ENCODE measurements at places on chromosomes 4 and X. TPM values are rescaled to one million over a fixed set of nuclear protein-coding genes. Genes with fewer than 3 reads are reported as not detected.
A peak's percentile ranks its signal among the peaks of the same experiment; 100 is the strongest.

- DNase-seq = no peak
These were observed 98.6 kb upstream of the NKX1-1 start for GRCh38 chr4:1504595-1505500.

Gene CT47B1
- not detected for total RNA-seq

DNA sequence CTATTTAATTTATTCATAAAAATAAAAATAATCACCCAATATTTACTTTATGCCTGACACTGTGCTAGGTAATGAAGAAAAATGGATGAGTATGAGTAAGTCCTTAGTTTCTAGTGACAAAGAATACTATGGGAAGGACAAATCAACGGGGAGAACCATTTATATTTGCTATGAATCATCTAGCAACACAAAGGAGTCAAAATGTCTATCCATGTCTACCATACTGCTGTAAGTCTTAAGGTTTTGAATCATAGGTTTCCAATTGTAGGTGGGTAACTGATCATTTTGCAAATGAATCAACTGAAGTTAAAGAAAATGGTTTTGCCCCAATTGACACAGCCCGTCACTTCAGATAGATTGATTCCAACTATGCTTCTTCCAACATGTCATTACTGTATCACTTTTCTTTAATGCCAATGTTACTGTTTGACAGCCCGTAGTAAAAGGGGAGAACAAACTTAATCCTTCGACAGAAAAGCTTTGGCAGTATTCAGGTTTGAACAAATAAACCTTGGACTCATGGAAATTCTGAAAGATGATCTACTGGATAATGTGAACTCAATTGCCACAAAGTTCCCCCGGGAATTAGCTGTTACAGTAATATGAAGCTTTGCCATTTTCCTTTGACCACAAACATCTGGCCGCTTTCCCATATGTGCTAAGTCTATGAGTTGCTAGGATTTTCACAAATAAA is 3.2 kb downstream of the TDO2 start:
- DNase-seq = no peak

Gene HSD17B13
- total RNA-seq = 0.16 TPM

Gene TIMM8A
- 25.5 TPM for total RNA-seq

DNA sequence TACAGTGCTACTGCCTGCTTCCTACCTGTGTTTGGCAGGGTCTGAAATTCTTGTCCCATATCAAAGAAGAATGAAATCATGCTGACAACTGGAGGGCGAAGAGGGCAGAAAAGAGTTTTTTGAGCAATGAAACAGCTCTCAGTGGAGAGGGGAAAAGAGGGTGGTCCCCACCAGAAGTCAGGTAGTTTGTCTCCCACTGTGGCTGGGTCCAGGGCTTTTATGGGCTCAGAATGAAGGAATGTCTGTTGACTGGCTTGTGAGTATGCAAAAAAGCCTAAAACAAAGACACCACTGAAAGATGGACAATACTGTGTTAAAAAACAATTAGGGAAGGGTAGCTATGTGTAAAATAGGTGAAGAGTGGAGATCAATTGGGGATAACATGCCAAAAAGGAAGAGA is 115.0 kb downstream of the ADAM29 start:
- no peak for DNase-seq

DNA sequence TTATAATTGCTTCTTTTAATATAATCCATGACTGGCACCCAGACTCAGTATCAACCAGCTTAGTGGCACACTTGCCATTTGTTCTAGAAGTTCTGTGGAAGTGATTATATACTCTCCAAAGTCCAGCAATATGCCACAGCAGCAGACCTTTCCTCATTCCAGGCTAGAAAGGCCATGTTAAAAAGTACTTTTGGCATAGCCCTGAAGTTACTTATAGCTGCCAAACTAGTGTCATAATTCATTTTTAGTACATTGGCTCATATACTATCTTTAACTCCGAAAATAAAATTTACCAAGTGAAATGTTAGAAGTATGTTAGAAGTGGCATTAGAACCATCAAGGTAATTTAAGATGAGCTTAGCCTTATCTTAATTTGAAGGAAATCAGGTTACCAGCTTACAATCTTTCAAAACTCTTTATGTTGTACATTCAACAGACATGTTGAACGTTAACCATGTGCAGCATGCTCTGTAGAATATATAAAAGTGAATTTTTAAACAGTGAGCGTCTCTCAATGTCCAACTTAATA is 714.2 kb upstream of the LCORL start:
- DNase-seq = no peak

Gene CT45A5
- total RNA-seq = not detected

- DNase-seq = no peak
These were observed 128.8 kb downstream of the GPAT3 start for GRCh38 chr4:83664741-83665140.

DNA sequence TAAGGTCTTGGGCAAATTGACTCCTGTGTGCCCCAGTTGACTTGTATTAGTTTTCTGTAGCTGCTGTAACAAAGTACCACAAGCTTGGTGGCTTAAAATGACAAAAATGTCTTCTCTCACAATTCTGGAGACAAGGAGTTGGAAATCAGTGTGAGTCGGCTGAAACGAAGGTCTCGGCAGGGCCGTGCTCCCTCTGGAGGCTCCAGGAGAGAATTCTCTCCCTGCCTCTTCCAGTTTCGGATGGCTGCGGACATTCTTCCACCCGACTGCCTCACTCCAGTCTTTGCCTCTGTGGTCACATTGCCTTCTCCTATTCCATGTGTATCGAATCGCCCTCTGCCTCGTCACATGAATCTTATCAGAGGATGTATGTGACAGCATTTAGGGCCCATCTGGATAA is 66.0 kb upstream of the PHOX2B start:
- no peak for DNase-seq

DNA sequence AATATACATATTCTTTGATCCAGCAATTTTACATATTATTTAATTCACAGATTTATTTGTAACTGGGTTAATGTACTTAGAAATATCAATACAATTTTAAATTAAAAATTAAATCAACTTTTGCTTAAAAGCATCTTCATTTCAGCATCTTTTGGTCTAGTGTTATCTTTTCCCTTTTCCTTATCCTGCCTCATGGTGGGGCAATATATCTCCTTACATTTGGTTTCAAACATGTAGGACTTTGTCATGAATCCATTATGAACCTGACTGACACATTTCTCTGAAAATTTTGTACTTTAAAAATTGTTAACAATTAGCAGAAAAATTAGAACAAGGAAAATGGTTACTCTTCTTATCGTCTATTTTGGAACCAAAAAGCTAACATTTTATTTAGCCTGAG is 42.8 kb upstream of the ANK2 start:
- no peak for DNase-seq

DNA sequence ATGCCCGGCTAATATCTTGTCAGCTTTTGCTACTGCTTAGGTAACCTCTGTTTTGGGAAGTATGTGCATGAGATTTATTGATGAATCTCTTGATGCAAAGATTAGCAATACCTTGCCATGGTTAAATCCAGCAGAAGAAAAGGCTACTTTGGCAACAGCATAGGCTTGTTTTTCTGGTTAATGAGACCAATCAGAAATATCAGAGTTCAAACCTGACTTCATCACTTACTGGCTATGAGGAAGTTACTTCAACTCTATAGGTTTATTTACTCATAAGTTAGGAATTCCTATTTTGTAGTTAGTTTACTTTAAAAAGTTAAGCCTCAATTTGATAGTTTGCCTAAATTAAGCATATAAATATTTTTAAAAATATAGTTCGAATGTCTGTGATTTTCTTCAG is 93.1 kb downstream of the PDLIM5 start:
- DNase-seq = no peak

Gene SPIN2A
- 0.84 TPM for total RNA-seq

- DNase-seq = no peak
These were observed 41.9 kb upstream of the MXD4 start for GRCh38 chr4:2303686-2304320.

Gene MTNR1A
- total RNA-seq = not detected

Gene MSANTD1
- 0.64 TPM for total RNA-seq

DNA sequence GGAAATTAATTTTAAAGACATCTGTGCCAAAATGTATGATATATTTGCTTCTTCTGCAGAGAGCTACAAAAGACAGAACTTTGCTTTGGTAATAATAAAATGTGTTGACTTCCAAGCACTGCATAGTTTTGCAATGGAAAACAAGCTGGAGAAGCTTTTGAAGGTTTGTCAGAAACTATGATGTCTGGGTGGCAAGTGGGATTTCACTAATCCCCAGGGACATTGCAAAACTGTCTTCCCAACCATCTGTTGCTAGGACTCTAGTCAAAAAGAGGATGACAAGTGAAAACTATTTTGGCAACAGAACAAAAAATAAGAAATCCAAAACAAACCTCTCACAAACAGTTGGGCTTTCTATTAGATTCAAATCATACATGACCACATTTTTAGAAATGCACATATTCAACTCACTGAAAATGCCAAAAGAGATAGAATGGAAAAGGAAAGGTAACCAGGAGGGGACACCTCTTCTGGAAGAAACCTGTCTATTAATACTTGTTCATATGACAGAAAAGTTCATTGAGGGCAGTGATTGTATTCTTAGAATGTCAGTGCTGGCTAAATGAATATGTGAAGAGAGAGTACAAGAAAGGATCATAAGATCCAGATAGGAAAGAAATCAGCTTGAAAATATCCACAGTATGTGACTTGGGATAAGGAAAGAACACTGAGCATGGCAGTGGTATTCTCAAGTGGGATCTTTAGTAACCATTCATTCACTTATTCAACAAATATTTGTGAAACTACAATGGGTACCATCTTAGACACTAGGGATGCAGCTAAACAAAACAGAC is 228.0 kb downstream of the RASL11B start:
- no peak for DNase-seq

GRCh38 chr4:142683503-142683902 is 162.6 kb downstream of the INPP4B start:
- DNase-seq = no peak

DNA sequence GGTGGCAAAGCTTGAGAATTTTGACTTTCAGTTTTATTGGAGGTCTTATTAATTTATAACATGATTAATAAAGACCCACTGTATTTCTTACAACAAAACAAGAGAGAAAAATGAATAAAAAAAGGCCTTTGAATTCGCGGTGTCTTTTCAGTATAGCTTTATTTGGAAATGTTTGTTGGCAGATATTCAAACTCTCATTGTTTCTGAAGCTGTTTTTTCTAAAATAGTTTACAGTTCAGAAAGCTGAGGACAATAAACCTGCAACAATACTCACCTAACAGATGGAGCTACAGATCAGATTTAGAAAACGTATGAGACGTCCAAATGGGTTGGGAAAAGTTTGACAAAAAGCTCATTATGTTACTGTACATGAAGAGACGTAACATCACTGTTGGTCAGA is 2.4 kb upstream of the SPARCL1 start:
- no peak for DNase-seq

DNA sequence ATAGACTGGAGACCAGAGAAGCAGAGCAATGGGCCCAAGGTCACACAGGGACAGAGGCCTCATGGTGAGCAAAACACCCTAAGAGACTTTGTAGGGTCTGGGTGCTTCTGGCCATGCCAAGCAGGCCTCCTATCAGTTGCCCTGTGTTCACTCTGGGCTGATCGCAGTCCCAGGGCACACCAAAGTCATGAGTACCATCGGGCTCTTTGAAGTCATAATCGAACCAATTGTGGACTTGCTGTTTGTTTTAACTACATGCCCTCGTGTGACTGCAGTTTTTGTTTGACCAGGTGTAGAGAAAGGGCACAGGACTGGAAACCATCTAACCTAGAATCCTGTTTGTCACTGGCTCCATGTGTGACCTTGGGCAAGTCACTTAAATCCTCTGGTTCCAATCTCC is 172.5 kb upstream of the CPEB2 start:
- no peak for DNase-seq

Gene TMPRSS11B
- not detected for total RNA-seq

DNA sequence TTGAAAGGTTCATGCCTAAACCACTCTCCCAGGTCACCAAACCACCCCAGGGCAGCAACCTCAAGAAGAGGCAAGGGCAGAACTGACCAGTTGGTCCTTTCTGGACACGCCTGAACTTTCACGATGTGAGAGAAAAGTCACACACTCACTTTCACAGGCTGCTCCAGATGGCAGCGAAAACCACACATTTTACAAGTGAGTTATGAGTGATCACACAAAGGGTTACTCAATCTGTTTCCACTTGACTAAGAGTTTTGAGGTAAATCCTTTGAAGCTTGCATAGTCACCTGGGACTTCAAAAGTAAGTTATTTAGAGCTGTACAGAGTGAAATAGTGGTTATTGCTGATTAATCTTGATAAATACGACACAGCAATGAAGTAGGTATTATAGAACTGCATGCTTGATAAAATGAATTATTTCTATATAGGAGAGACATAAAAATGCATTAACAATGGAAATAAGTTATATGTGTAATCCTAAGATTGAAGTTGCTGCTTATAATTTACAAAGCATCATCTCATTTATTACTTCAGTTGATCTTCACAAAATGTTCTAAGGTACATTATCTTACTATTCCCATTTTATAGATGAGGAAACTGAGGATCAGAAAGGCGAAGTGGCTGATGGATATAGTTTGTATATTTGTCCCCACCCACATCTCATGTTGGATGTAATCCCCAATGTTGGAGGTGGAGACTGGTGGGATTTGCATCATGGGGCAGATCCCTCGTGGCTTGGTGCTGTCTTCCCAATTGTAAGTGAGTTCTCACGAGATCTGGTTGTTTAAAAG is 103.0 kb upstream of the KLF3 start:
- peak; percentile 11 for DNase-seq

DNA sequence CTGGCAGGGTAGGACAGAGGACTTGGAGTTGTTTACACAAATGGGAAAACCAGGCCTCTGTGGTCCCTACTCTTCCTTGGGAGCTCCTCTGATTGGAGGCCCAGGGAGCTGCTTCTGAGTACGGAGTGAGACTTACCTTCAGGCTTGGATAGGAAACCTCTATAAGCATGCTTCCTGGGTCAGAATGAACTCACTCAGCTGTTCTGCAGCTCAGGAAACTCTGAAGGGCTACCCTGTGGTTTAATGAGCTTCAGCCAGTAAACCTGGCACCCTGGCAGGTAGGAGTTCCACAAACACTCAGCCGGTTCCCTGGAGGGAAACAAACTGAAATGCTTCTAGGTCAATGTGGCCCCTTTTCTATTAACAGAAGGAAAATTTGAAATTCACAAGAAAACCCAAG is 51.0 kb upstream of the TFDP3 start:
- no peak for DNase-seq

Gene AFP
- not detected for total RNA-seq

Gene SSX3
- not detected for total RNA-seq

Gene RIBC1
- 0.90 TPM for total RNA-seq

- DNase-seq = peak; percentile 18
These were observed 1.5 kb upstream of the NR3C2 start for GRCh38 chr4:148443512-148444295.

- DNase-seq = no peak
These were observed 155.6 kb downstream of the LRBA start for GRCh38 chr4:150859453-150859852.

Gene ZCCHC12
- total RNA-seq = 0.07 TPM

- no peak for DNase-seq
These were observed 50.8 kb downstream of the DTHD1 start for GRCh38 chr4:36332023-36332781.

Gene TLR7
- not detected for total RNA-seq

Gene MRFAP1L1
- total RNA-seq = 46.6 TPM

GRCh38 chr4:109072595-109072994 is 229.9 kb downstream of the COL25A1 start:
- no peak for DNase-seq
